ENCODE measurements at places on chromosomes 5 and 9.

DNA sequence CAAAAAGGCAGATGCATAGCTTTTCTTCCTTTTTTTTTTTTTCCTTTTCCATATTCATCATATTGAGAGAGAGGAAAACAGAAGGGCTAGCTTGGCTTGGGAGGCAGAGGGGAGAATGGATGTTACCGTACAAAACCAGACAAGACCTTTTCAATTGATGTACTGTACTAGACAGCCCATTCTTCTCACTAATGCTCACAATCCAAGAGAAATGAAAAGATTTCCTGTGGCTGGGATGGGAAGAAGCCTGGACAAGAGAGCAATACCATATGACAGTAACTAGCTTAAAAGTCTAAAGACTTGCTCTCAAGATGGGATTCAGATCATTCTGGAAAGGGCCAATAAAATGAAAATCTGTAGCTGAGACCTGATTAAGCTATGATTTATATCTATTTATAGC lies 3.4 kb downstream of the CEMIP2 start:
- no peak for DNase-seq

- DNase-seq: no peak
Measured at GRCh38 chr5:95934207-95934804, 27.3 kb downstream of the ELL2 start.

DNA sequence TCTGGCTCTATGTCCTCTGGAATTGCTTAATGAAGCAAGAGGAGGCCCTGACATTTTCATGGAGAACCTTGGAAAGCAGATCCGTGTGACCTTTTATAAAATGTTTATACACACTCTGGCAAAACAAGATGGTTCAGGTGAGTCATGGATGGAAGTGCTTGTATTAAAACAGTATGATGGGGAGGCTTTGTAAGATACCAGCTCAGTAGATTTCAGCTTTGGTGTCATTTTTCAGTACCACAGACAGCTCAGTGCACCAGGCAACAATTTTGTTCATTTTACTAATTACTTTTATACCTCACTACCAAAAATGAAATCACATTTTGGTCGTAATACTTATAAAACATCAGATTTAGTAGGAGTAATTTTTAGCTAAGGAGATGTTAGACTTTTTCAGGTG lies 5.2 kb downstream of the KCNN2 start:
- no peak for DNase-seq

DNA sequence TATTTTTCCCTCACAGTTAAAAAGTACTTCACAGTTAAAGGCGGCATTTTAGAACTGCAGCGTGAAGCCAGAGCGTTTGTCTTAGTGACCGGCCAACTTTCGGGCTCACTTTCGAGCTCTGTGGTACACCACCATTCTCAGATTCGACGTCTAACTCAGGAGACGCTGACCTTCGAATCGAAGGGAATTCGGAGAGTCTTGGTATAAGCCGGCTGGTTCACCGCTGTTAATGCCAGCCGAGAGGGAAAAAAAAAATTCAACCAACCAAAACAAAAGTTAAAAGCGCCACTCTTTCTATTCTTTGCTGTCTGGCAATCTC lies 544 bp upstream of the SNX24 start:
- DNase-seq: no peak
